ENCODE measurements at places on chromosomes 5 and 9.

- DNase-seq: peak; percentile 97
Observed at GRCh38 chr5:159905496-159905895, 10.8 kb upstream of the ADRA1B start.

- DNase-seq: peak; percentile 49
Observed at GRCh38 chr5:16593013-16593412, 23.8 kb downstream of the RETREG1 start.

DNA sequence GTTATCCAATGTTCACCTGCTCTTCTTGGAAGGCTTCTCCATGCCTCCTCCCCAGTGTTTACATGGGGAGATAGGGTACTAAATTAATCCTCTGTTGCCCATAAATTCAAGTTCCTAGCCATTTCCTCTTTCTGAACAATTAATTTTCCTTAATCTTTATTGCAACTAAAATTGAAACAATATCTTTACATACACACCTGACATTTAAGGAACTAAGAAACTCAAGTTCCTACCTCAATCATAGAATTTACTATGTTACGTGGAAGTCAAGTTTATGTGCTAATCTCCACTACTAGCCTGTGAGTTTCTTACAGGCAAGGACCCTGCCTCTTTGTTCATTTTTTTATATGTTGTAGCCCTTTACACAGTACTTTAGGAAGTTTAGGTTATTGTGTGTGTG lies 10.1 kb upstream of the ADRB2 start:
- DNase-seq: no peak

- no peak for DNase-seq
Observed at GRCh38 chr9:77563174-77563573, 84.9 kb downstream of the GNA14 start.

DNA sequence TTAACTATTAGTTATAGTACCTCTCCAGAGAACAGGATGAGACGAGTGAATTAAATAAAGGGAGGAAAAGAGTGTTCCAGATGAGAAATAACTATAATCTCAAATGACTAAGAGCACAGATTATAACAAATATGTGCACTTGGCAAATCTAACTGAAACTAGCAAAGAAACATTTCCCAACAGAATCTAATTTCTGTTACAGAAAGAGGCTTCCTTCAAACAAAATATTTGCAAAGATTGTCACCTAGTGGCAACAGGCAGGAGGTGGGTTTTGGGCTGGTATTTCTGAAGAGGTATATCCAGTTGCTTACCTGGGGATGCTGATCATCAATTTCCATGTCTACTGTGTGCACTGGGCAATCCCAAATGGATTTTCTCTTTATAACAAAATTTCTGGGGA lies 5.6 kb upstream of the SPDL1 start:
- no peak for DNase-seq

All from kidney epithelial cell (primary cell).